ENCODE measurements at places on chromosomes 2 and 18.

- no peak for DNase-seq
Measured at GRCh38 chr2:15293262-15293937, 267.7 kb downstream of the NBAS start.

GRCh38 chr2:196086517-196087368 is 18.1 kb upstream of the DNAH7 start:
- no peak for DNase-seq

DNA sequence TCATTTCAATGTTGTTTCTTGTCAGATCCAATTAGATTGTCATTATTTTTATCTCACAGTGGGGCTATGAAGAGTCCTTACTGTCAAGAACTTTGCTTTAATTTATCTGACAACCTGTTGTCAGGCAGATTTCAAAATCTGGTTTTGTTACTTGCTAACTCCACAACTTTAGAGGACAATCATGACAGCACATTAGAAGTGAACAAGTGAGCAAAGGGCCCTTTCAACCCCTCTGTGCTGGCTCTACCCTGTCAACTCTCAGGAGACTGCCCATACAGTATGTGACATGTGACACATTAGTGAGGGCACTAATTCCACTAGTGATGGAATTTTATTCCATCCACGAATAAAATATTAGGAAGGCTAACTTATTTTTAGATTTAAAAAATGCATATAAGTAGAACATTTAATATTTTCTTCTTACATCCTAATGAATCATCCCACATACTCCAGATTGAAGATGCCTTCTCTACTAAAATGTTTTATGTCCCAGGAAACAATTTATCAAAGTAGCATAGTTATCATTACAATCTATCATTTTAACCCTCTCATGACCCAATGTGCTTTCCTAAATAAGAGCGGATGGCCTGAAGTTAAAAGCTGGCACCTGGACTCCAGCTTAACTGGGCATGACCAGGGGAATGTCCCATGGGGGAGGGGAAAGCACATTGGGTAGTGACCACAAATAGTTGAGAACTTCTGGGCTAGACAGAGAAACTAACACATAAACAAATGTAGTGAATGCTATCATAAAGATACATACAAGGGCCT is 97.6 kb upstream of the PPP1CB start:
- no peak for DNase-seq

GRCh38 chr2:230933521-230934180 is 8.6 kb upstream of the GPR55 start:
- DNase-seq: no peak

- DNase-seq: no peak
Measured at GRCh38 chr2:241804326-241805229, 4.4 kb upstream of the NEU4 start.

DNA sequence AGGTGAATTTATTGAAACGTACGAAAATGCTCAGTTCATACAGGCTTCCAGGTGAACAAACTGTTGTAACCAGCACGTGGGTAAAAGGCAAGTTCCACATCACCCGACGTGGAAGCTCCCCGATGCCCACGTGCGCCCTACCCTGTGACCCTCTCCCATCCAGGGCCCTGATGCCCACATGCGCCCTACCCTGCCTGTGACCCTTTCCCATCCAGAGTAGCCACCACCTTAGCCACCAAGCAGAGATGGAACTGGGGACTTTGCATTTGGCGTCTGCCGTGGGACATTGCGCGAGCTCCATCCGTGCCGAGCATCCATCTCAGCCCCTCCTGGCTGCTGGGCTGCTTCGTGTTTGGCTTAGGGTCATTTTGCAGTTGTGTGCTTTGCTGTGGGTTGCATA is 37.5 kb downstream of the ANO7 start:
- no peak for DNase-seq

DNA sequence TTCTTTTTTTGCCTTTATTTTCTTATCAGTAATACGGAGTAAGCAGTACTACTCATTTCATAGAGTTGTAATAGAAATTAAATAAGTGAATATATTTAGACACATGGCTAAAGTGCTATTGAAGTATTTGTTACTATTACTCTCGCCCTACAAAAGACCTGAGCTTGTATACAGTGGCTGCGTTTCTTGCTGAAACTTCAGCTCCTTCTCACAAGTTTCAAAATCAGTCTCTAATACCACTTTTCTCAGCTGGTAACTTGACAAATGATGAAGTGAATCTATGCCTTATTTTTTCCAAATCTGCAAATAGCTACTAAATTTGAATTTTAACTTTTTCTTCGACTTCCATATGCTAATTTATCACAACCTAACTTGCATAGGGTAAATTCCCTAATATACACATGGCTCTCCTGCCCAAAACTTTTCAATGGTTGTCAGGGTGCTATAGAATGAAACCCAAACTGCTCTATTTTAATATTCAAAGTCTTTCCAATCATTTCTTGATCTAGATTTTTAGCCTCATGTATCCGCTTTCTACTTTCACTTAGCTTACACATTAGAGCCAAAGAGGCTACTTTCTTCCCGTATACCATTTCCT is 347.8 kb upstream of the GULP1 start:
- no peak for DNase-seq

All from stimulated activated CD8-positive, alpha-beta memory T cell treated with anti-CD3 and anti-CD28 coated beads, Interleukin-4, amount 100 ng/mL, for 1 hour (primary cell).